Sigmoid colon (tissue), 7 donors: ENCODE measurements at places on chromosomes 4 and X. TPM values are rescaled to one million over a fixed set of nuclear protein-coding genes. Genes with fewer than 3 reads are reported as not detected.

ESX1 gene
- not detected for total RNA-seq

NDNF gene
- total RNA-seq: 11.1 TPM

SLC39A8 gene
- 7.7 TPM for total RNA-seq

PRDM5 gene
- total RNA-seq: 24.5 TPM

TRIM61 gene
- total RNA-seq: 1.6 TPM

ARHGAP24 gene
- 30.4 TPM for total RNA-seq

PABPC5 gene
- total RNA-seq: 4.6 TPM

SLC26A1 gene
- total RNA-seq: not detected

MID2 gene
- 39.6 TPM for total RNA-seq

CXCL11 gene
- not detected for total RNA-seq

CTBP1 gene
- total RNA-seq: 98.9 TPM

DNA sequence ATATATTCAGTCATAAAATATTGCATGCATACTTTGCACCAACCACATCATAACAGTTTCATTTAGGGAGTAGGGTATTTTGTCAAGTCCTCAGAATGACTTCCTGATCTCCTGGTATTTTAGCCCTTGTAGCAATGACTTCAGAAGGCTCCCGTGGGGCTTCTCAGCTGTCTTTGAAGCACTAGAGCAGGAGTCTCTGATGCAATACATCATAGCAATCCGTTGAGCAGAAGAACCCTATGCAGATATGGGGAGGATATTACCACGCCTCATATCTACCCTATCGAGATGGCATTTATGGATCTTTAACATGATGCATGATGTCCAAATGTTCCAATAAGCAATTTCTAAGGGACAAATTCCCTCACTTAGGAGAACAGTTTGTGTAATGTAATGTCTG lies 373.7 kb upstream of the FTHL17 start:
- no peak for DNase-seq

DNA sequence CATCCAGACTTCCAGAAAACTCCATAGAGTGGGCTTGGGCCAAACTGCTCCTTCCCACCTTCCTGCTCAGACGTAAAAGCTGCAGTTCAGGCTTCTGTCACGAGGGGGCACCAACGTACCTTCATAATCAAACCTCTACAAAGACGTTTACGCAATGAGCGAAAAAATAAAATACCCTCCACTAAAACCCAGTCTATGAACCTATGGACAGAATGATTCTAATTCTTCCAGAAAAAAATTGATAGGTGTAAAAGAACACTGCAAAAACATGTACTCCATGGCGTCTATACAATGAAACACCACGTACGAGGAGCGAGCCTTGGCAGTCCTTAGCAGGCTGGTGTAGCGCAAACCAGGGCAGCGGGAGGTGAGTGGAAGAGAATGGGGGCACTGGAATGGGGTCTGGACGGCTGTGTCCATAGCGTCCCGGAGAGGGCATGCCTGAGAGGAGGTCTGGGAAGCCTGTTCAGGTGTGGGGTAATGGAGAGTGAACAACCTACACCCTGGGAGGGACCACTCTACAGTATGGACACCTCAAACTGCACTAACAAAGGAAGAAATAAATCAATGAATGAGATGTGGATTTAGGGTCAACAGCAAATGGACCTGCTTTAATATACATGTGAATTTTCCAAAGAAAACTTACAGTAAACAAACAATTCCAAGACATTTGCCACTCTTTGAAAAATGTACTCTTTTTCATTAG lies 14.4 kb upstream of the RAB40A start:
- DNase-seq: peak; percentile 89

GRCh38 chr4:1221155-1221870 lies 27.6 kb downstream of the CTBP1 start:
- no peak for DNase-seq

GRCh38 chrX:54352677-54353076 lies 5.2 kb downstream of the WNK3 start:
- no peak for DNase-seq

GRCh38 chr4:11773798-11774197 lies 345.1 kb upstream of the HS3ST1 start:
- DNase-seq: no peak

- no peak for DNase-seq
These were observed 15.8 kb downstream of the SLC7A11 start for GRCh38 chr4:138226351-138226750.

DNA sequence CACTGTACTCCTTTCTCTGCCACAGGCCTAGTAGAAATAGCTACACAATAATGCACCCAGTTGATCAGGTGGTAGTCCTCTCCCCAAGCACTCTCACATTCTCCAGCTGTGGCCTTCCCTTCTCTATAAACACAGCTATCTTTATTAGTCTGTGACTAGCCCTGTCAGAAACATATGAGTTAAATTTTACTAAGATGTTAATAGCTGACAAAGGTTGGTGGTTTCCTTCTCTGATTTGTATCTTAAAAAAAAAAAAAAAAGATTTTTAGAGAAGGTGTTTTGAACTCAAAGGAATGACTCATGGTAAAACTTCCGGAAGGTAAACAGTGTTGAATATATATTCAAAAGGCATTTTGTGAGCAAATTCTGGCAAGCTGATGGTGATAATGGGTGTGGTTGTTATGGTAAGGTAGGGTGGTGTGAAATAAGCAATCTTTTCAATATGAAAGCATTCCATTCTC lies 327.4 kb downstream of the PPP3CA start:
- DNase-seq: no peak

GRCh38 chr4:176779421-176779820 lies 13.3 kb downstream of the VEGFC start:
- no peak for DNase-seq

GRCh38 chrX:108359806-108360602 lies 78.2 kb downstream of the COL4A6 start:
- DNase-seq: no peak

DNA sequence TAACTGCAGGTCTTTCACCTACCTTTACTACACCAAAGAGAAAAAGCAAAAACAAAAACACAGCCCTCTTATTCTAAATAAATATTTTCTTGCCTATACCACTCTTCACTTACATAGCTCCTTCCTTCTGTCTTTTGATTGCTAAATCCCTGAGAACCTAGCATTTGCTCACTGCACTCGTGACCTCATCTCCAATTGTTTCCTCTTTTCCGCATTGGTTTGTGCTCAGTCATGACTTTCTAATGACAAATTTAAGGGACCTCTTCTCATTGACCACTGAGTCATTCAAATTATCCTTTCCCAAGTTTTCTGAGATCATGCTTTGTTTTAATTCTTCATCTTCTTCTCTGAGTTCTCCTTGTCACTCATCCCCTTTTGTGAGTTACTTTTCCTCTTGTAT lies 1697.1 kb downstream of the STIM2 start:
- DNase-seq: no peak

GRCh38 chr4:141636771-141637460 lies 533 bp downstream of the IL15 start:
- DNase-seq: peak; percentile 67

GRCh38 chr4:78544678-78545077 lies 6.9 kb upstream of the ANXA3 start:
- no peak for DNase-seq

DNA sequence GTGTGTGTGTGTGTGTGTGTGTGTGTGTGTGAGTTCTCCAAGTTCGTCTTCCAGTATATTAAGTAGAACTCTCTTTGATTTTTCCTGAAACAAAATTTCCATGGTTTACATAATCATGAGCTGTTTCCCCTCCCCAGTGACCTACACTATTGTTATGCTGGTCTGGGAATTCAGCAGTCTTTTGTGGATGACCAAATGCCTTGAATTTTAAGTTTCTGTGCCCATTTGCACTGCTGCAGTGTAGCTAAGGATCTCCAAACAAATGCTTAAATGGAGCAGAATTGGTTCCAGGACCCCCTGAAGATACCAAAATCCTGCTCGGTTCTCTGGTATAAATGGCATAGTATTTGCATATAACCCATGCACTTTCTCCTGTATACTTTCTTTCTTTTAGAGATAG lies 77.2 kb upstream of the SLC34A2 start:
- DNase-seq: no peak

DNA sequence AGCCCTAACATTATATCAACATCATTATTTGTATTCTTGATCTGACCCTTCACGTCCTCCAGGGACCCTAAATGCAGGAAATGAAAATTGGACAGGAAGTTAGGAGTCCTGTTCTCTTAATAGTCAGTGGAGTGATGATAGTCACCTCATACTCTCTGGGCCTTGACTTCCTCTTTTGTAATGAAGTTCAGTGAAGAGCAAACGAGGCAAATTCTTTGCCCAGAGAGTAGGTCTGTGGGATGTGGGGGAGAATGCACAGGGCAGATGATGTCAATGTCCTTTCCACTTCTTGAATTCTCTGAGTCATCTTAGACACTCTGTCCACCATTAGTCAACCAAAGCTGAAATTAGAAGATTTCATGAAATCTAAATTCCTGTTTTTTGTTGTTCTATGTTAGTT lies 17.1 kb upstream of the GPRIN3 start:
- DNase-seq: no peak

DNA sequence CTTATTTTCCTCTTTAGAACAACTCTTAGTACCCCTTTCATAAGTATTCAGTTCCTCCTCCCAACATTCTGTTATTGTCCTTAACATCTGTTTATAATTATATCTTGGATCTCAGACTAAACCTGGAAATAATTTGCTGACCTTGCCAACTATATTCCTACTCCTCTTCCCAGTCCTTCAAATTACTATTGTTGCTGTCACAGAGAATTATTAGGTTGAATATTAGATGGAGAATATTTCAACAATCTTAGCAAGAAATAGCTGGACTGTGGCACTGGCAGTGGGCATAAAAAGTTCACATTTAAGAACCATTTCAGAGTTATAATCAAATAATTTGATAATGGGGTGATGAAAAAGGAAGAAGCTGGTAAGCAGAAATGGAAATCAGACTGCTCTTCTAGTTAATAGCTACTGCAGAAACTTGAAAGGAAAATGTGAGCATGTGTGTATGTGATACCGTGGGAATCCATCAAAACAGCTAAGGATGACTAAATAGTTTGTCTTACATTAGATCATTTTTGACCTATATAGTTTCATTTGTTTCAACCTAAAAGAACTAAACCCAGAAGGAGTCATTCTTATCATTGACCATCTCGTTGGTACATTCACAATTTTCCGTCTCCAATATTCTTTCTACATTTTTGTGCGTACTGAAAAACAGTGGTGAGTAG lies 43.3 kb upstream of the PRDM8 start:
- DNase-seq: no peak

GRCh38 chr4:170274616-170275015 lies 184.9 kb upstream of the AADAT start:
- DNase-seq: no peak

- no peak for DNase-seq
These were observed 1.2 kb downstream of the DTHD1 start for GRCh38 chr4:36282503-36283030.

- DNase-seq: no peak
These were observed 28.4 kb downstream of the GAGE1 start for GRCh38 chrX:49627086-49627777.

DNA sequence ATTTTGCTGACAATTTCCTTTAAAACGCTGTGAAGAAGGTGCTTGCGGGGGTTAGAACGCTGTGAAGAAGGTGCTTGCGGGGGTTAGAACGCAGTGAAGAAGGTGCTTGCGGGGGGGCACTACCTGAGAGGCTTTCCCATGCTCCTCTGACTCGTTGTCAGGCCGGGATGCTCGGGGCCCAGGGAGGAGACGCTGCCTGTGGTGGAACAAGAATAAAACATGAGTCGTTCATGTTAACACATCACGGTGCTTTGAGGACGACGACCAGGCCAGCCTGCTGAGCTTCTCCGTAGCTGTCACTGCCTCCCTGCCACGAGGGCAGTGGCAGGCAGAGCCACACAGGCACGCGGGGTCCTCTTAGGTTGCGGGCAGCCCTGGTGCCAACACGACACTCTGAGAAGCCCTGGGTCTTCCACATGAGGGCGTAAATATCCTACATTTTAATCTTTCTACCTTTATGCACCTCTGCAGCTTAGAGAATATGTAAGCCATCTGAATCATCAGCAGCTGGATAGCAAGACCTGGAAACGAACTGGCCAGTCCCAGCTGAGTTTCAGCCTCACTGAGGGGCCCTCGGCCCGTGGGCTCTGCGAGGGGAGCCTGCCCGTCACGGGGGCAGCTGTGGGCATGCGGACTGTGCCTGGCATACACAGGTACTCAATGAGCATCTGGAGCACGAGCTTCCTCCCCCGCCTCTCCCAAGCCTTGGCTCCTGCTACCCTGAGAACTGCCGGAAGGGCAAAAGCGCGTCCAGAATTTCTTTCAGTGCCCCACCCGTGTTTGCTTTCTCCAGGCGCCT lies 47.0 kb downstream of the FGFRL1 start:
- DNase-seq: peak; percentile 29

DNA sequence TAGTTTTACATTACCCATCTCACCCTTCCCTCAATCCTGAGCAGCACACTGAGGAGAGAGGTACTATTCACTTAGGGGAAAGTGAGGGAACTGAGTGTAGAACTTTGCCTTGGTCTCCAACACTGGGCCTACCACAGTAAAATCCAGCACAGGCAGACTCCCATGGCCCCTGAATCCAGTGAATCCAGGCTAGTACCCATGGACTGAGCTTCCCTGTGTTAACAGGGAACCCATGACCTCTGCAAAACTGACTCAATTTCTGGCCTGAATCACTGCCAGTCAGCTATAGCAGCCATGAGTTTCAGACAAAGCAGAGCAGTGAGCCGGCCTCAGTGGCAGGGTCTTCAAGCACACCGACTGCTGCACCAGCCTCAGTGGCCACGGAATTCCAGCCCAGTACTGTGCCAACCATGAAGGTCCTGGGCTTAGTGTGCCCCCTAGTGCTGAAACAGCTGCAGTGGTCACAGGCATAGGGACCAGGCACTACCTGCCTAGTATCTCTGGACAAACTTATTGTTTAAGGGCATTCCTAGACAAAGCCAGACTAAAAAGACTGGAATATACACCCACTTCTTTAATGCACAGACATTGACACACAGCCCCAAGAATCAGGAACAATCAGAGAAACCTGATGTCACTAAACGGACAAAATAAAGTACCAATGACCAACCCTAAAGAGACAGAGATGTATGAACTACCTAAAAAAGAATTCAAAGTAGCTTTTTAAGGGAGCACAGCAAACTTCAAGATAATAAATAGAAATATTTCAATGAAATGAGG lies 127.4 kb upstream of the RPL34 start:
- DNase-seq: no peak

DNA sequence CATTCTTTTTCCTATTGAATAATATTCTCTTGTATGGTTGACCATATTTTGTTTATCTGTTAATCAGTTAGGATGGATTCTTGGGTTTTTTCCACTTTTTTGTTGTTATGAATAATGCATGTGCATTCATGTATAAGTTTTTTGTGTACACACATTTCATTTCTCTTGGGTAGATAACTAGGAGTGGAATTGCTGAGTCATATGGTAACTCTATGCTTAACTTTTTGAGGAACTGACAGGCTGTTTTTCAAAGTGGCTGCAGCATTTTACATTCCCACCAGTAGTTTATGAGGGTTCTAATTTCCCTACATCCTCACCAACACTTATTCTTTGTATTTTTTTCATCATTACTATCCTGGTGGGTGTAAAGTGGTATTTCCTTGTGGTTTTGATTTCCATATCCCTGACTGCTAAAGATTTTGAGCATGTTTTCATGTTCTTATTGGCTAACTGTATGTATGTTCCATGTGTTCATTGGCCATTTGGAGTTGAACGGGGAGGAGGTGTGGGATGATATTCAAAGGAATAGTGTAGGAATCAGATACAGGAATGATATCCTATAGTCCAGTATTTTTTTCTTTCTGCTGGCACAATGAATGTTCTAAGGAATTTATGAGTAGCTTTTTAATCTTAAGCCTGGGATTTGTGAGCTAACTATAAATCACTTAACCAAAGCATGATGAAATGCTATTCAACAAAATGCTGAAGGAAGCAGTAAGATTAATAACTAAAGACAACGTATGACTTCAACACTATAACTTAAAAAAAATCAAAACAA lies 114.3 kb downstream of the AMELX start:
- DNase-seq: no peak
